ENCODE measurements at places on chromosomes 16 and 17.

DNA sequence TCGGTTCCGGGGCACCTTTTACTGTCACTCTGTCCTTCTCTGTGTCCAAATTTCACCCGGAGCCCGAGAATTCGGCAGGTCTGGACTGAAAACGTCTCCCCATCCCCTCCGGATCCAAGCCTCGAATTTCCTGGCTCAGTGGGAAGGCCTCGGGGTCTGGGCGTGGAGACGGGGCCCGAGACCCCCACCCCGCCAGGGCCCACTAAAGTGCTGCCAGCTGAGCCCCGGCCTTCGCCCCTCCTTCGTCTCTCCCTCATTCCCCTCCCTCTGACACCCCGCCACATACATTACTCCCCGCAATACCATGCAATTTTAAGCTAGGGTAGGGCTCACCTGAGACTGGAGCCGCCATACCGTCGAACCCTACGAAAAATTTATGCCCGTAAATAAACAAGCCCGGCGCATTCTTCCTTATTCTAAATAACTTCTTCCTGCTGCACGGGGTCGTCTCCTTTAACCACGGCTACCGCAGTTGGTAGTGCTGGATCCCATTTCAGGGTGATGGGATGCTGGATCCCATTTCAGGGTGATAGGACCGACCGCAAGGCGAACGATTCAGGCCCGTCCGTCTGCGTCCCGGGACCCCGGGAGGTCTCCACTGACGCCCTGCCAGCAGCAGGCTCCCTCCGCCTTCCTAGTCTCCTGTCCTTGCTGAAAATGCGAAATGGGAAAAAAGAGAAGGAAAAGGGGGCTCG lies 4.4 kb upstream of the OR1F1 start:
- no peak for DNase-seq

- no peak for DNase-seq
These were observed 5.9 kb upstream of the SPG7 start for GRCh38 chr16:89502081-89502843.

GRCh38 chr16:6258056-6258455 lies 1074.6 kb upstream of the RBFOX1 start:
- no peak for DNase-seq

- no peak for DNase-seq
These were observed 3.2 kb downstream of the HBM start for GRCh38 chr16:169014-169413.

GRCh38 chr17:60545465-60546191 lies 19.6 kb upstream of the APPBP2 start:
- no peak for DNase-seq

- DNase-seq: peak; percentile 86
These were observed 3.5 kb upstream of the NHERF1 start for GRCh38 chr17:74744714-74745547.

- no peak for DNase-seq
These were observed 380.3 kb upstream of the MAF start for GRCh38 chr16:79980650-79981521.
